ENCODE measurements at places on chromosomes 1 and 21.

GRCh38 chr21:34553151-34553952, 41.3 kb upstream of the KCNE1 start:
- ATAC-seq = no peak

DNA sequence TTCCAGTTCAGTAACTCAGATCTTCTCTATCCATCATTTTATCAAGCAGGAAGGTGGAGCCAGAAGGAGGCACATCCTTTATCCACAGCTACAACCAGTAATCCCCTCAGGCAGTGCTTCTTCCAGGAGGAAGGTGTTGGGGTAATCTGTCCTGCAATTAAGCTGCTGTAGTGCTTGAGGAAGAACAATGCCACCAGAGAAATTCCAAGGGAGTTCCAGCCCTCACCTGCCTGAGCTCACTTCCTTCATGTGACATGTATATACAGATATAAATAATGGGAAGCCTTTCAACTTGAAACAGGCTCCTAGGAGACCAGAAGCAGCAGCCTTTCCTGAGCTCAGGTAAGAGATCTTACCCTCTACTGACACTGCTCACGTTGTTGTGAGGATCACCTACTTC, 2.2 kb upstream of the IL20 start:
- ATAC-seq = no peak

DNA sequence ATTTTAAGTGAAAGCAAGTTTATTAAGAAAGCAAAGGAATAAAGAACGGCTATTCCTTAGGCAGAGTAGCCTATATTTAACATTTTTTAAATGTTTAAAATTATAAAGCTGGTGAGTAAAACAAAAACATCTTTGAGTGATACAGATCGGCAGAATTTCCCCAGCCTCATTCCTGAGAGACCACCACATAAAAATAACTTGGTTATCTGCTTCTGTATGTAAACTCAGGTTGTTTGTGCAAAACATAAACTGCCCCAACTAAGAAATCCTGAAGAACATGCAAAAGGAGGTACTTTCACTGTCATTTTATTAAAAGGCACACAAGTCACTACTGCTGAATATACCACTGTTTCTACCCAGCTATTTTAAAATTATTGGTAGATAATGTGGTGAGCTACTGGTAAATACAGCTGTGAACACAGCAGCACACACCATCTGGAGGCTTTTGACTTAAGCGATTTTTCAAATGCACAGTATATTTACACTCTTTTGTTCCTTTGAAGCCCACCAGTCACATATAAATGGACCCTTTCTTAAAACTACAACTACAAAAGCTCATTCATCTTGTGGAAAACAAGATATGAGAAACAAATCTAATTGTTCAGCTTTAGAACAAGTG, 119.3 kb downstream of the RERE start:
- no peak for ATAC-seq

GRCh38 chr1:7278045-7278444, 492.8 kb downstream of the CAMTA1 start:
- no peak for ATAC-seq

DNA sequence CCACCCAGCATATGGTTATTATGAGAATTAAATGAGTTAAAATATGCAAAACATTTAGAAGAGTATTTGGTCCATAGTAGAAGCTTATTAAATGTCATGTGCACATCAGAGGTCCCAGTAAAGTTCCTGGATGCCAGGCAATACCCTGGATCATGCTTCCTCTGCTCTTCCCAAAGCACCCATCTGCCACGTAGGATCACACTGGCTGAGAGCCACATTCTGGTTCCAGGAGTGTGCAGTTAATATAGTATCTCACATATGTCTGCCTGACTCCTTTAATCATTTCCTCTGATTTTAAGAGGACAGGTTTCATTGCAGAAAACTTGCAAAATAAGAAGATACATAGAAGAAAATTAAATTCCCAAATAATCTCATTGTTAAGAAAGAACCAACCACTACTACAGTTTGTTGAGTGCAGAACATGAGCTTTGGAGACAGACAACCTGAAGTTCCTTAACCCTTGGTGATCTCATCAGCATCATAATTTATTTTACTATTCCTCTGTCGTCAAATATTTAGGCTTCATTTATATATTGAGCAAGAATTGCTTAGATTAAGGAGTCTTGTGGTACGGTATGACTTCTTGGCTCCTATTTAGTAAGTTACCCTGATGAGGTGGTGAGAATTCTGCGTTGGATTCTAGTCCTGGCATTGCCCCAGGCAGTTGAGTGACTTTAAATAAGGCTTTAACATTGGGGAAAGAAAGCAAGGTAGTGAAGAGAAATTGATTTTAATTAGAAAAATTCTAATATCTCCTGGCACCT, 12.3 kb downstream of the SGIP1 start:
- no peak for ATAC-seq

DNA sequence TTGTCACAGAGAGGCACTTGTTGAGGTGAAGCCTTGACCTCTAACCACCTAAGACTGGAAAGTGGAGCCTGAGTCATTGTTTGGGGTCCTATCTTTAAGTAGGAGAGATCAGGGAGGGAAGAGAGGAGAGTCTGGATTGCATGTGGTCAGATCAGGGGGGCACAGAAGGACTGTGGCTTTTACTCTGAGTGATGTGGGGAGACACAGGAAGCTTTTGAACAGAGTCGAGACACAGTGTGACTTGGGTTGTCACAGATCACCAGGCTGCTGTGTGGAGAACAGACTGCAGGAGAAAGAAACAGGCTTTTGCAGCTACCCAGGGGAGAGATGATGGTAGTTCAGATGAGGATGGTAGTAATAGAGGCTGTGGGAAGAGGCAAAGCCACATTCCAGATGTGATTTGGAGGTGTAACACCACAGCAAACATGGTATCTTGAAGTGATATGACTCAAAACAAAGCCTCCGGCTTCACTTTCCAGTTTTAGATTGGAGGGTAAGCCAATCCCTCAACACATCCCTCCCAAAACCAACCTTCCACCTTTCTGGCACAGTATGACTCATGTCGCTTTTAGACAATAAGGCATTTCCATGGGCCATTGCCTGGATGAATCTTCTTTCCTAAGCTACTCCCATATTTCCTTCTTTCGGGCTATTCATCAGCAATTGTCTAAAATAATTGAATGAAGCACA, 125.8 kb upstream of the SLC44A3 start:
- no peak for ATAC-seq

DNA sequence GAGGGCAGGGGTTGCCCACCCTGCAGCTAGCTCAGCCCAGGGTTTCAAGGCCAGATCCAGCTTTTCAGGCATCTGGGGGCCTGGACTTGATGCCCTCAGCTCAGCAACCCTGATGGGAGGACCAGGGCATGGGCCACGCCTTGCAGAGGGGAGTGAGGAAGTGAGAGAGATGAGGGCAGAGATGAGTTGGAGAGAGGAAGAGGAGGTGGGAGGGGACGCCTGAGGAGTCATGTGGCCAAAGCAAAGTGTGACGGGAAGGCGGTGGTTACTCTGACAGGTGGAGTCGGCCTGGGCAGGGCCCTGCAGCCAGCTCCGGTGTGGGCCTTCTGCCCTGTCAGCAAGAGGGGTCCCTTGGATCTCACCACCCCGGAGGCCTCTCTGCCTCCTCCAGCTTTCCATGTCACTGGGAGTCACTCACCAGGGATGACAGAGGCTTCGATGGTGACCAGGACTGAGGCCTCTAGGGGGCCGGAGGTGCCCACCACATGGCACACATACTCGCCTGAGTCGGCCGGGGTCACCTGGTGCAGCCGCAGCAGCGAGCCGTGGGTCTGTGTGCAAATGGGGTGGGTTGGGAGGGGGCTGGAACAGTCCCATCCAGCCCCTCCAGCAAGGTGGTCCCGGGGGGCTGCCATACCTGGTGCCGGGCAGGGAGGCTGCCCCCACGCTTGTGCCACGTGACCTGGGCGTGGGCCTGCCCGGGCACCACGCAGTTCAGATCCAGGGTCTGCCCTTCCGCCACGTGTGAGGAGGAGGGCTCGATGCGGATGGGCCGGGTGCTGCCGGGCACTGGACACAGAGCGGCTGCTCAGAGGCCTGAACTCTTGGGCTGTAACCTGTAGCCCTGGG, 40.4 kb downstream of the LDLRAD2 start:
- no peak for ATAC-seq

DNA sequence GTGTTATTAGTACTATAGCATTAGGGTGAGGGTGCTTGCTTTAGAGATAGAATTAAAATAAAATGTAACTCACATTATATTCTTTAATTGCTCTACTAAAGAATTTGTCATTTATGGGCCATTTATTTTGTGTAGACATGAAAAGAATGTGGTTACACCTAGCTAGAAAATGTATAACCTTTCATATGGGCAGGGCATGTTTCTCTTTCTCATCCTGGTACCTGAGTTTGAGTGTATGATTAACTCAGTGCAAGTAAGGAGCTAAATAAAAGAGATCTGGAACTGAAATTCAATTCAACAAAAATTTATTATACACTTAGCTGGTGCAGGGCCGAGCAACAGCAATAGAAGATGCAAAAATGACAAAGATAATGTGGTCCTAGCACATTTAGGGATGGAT, 47.4 kb downstream of the MAP3K7CL start:
- no peak for ATAC-seq

DNA sequence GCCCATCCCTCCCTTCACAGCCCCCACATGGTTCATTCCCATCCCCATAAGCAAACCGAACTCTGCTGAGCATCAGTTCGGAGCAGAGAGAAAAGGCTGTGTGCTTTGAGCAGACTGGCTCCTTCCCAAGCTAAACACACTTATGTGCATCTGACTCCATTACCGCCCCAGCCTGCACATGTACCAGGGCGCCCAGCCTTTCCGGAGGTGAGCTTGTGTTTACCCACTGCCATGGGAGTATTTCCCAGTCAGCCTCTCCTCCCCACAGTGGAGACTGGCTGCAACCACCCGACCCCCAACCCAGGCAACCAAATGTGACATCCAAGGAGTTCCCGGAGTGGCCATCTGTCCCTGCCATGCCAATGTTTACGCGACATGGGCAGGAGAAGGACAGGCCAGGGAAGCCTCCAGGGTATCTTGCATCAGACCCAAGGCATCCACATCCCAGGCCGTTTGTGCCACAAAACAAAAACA, 9.4 kb downstream of the TIAM1 start:
- ATAC-seq = no peak

GRCh38 chr1:79323239-79324025, 316.9 kb upstream of the ADGRL4 start:
- no peak for ATAC-seq

GRCh38 chr1:116751621-116752020, 2.6 kb upstream of the CD2 start:
- ATAC-seq = no peak

- ATAC-seq = no peak
Measured at GRCh38 chr1:109639841-109640184, 16.1 kb upstream of the GSTM4 start.

DNA sequence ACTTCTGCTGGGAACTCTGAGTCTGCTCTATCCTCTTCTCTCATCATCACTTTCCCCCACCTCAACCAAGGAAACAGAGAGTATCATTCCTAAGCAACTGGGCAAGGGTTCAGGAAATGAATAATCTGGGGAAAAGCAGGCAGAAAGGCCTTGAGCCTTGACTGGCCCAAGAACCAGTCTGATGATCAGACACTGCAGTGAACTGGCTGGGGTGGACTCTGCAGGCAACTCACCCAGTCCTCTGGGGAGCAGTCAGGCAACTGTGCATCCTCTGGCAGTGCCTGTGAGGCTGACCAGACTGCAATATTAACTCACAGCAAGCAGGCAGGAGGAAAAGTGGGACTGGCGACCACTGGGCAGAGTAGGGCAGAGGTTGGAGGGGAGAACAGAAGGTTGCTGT, 991 bp downstream of the ANKRD35 start:
- ATAC-seq = no peak

DNA sequence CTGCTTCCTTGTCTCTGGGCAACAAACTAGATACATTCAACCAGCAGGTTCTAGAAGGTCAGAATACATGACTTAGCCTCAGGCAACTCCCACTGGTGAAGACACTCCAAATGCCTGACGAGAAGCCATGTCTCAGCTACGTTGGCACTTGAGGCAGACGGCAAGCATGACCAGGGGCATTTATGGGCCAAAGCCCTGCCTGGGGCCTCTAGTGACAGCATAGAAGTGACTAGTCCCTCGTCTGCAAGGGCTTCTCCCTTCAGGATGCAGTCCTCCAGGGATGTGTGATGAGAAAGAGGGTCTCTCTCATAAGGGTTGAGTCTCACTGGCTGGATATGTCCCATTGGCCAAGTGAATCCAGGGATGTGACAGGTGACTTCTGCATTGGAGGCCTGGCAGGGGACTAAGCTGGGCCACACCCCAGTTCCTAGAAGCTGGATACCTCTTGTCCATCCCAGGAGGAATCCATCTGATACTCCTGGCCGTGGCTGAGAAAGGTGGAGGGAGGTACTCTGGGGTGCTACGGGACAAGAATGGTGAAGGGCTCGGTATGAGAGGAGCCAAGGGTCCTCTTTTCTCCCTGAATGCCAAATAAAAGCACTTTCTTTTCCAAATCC, 148.6 kb upstream of the HMGB4 start:
- ATAC-seq = no peak

DNA sequence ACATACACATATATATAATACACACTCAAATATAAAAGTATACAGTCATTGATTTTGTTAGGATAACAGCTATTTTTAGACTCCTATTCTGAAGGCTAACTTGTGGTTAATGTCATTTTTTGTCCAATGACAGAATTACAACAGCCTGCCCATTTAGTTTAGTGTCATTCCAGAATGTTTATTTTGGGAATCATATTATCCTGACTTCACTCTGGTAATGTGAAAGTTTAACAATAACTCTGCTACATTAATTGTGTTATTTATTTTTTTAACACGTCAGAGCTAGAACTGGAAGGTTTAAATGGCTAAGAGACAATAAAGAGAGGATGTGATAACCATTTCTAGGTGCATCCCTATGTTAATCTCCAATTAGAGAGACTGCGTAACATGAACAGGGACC, 648.1 kb downstream of the USP25 start:
- ATAC-seq = no peak

- no peak for ATAC-seq
Measured at GRCh38 chr1:230313453-230314141, 112.5 kb downstream of the PGBD5 start.

DNA sequence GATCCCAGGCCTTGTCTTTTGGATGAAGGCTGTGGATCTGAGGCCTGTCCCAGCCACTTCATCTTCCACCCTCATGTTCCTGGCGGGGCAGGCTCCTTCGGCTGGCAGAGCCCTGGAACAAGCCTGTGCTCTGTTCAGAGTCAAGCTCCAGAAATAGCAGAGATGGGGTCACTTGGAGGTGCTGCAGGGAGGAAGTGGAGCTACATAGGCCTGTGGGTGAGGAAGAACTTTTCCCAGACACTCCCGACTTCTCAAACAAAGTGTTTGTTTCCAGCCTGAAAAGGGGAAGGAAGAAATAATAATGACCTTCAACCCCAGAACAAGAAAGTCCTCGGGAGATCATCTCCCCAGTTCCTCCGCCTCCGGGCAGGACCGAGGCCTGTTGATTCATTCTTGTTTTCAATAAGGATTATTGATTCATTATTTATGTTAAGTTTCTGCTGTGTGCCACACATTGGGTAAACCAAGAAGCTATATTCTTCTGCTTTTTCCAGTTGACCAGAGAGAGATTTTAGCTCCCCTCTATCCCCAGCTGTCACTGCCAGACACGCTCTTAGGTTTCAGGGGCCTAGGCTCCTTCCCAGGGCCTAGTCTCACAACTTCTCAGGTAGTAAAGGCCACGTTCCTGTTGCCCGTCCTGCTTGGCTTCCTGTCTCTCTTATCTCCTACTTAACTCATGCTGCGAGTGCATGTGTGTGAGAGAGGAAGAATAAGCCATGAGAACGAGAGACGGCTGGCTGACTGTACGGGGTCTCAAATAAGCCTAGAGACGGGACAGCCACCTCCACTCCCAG, 16.9 kb downstream of the IKBKE start:
- no peak for ATAC-seq

GRCh38 chr1:86714159-86714558, 9.8 kb downstream of the SH3GLB1 start:
- no peak for ATAC-seq

GRCh38 chr1:160171980-160172379, 18.4 kb upstream of the CASQ1 start:
- no peak for ATAC-seq

Data from activated CD4-positive, CD25-positive, alpha-beta regulatory T cell treated with anti-CD3 and anti-CD28 coated beads, Interleukin-2, amount 50 U/mL, for 24 hours (primary cell).